Activated CD4-positive, alpha-beta T cell treated with anti-CD3 and anti-CD28 coated beads, Interleukin-10, Interleukin-2, amounts not matched to agents 100 ng/mL and 50 ng/mL, durations not matched to agents 16 hours and 8 hours (primary cell): ENCODE measurements at places on chromosomes 13 and 19.
A peak's percentile ranks its signal among the peaks of the same experiment; 100 is the strongest.

DNA sequence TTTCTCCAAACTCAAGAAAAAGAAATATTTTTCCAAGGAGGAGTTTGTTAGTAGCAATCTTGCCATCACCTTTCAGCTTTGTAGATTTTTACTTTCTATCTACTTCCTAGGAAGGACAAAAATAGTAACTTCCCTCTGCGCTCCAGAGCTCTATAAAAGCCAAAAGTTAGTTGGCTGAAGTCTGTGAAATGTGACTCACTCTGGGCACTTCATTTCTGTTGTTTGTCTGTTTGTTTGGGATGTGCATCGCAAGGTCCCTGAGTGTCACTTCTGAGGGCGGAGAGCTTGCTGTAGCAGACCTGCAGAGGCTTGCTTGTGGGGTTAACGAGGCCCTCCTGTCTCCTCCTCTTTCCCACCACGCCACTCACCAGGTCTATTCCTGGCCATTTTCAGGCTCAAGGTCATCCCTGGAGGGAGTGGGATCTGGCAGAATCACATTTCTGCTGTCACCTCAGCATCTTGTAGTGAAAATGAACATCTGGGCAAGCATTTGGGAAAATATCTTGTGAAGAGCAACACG lies 307.6 kb downstream of the GPC6 start:
- DNase-seq = no peak

- DNase-seq = no peak
These were observed 1.6 kb upstream of the ZBTB7A start for GRCh38 chr19:4068047-4068966.

DNA sequence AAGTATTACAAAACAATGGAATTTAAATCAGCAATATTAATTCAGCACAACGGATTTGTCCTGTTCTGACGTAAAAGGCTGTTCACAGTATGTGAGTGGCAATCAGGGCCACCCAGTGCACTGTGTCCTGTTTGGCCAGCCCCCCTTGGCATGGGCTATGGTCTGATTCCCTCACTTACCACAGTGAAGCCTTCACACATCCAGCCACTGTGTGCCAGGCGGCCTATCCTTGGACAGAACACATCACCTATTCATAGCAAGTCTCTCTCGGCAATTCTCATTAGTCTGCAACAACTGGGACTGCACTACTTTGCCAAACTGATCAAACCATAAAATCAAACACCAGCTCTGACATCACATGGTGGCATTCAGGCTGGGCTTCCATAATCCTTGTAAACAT lies 221.5 kb upstream of the TSHZ3 start:
- DNase-seq = no peak

DNA sequence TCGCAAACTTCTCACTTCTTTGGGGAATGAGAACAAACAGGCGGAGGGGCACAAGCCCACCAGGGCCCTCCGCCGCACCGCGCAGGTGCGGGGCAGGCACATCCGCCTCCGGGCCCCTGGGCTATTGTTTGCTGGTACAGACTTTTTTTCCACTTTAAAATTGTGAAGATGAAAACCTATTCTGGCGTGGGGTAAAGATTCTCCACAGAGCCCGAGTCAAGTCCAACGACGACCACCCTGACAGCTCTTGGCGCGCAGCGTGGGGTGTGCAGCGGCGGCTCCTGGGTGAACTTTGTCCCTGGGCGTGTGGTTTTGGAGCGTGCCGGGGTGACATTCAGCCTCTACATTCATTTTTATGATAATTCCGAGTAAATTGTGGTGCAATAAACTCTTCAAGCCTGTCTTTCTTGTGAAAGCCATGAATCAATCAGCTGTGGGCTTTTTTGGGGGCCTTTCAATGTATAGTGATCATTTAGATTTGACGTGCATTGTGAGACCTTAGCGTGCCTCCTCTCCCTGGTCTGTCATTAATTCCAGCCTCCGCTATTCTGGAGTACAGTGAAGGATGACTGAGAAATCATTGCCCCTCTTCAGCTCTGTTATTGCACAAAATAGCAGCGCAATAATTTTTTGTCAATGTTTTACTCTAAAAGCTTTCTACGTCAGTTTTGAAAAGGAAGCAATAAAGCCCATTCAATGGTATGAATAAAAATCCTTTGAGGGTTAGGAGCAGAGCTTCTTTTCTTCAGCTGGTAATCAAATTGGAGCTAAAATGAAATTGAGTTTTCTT lies 90.0 kb downstream of the TEX29 start:
- DNase-seq = no peak

DNA sequence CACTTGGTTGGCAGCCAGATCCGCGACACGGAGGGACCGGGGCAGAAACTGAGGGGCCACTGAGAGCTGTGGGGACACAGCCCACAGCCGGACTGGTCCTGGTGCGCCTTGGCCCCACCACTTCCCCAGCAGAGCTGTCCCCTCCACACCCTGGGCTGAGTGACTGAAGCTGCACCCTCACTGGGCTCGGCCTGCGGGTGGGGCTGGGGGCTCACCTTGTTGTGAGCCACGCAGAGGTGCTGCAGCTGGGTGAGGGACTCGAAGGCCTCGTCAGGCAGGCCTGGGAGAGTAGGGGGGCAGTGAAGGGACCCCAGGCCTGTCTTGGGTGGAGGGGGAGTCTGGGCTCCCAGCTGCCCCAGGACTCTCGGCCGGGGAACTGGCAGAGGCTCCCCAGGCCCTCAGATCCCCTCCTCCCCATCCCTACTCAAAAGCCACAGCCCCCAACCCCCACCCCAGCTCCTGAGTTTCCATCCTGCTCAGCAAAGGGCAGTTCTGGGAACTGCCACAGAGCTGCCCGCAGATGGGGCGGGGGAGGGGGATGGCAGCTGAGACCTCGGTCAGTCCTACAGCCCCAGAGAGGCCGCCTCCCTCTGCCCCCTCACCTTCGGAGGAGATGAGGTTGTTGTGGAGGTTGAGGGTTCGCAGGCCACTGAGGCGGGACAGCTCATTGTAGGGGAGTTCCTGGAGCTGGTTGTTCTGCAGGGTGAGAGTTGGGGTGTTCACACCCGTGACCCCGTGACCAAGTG lies 2.3 kb downstream of the PODNL1 start:
- no peak for DNase-seq

GRCh38 chr19:45554481-45554880 lies 30.1 kb downstream of the OPA3 start:
- DNase-seq = no peak

DNA sequence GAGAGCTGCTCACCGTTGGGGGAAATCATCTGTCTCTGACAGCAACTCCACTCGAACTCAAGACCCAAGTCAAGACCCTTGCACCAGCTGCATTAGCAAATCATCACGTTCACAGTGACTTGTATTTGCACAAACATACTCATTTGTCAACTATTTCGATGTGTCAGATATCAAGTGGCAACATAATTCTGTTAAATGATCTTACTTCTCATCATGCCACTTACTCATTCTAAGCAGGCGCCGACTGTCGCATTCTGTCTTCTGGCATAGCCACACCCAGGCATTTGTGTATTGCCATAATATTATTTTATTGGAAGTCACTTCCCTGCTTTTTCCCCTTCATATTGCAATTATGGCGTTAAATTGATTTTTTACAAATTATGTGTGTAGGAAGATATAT lies 23.0 kb upstream of the ATP1A3 start:
- DNase-seq = no peak

- peak; percentile 73 for DNase-seq
These were observed 2.9 kb upstream of the PTOV1 start for GRCh38 chr19:49847731-49848696.

- no peak for DNase-seq
These were observed 611.4 kb downstream of the DACH1 start for GRCh38 chr13:71255633-71256032.

GRCh38 chr13:80881942-80882445 lies 541.1 kb upstream of the SPRY2 start:
- DNase-seq = no peak

DNA sequence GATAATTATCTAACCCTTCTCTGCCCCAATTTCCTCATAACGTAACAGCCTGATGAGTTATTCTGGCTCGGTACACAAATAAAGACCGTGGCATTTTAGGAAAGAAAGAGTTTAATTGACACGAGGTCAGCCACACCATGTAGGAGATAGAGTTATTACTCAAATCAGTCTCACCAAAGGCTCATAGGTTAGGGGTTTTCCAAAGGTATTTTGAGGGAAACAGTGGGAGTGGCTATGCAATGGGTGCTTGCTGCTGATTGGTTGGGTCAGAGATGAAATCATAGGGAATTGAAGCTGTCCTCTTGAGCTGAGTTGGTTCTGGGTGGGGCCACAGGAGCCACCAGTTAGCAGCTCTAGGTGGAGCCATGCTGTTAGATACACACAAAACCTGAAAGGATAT lies 137.5 kb downstream of the FREM2 start:
- peak; percentile 33 for DNase-seq

DNA sequence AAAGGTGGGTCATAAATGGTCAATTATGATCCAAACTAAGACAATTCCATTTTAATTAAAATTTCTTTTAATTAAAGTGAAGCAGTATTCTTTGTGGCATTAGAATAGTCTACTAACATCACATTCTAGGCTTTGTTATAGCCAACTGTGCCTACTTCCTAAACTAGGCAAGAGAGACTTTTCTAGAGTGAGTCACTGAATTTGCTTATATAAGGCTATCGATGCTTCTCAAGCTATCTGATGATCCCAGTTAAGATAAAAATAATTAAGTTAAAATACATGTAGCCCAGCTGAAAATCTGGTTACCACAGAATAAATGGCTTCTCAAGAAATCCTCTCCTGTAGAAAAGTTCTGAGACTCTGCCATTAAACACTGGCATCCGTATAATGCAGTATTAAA lies 12.5 kb downstream of the ANKRD10 start:
- no peak for DNase-seq

GRCh38 chr13:30799356-30799824 lies 64.0 kb downstream of the ALOX5AP start:
- no peak for DNase-seq

- DNase-seq = peak; percentile 92
These were observed 41.6 kb downstream of the TM9SF2 start for GRCh38 chr13:99542788-99543406.

DNA sequence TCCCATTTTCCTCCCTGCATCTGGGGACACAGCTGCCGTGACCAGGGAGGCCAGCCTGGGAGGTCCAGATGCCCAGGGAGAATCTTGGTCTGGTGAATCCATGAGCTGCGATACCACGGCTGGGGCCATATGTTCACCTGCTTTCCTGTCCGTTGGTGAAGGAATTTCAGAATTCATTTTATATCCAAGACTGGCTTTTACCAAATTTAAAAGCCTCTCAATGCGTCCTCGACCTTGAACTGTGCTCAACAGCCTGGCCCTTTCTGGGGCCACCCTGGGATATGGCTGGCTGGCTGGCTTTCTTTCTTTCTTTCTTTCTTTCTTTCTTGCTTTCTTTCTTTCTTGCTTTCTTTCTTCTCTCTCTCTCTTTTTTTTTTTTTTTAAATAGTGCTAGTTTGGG lies 22.2 kb upstream of the GDF15 start:
- DNase-seq = no peak
